ENCODE measurements at places on chromosomes 16 and 17. TPM values are rescaled to one million over a fixed set of nuclear protein-coding genes. Genes with fewer than 3 reads are reported as not detected.

Gene TBX21
- polyA plus RNA-seq = 0.36 TPM

Gene CORO6
- 21.4 TPM for polyA plus RNA-seq

Gene PYDC1
- polyA plus RNA-seq = 0.86 TPM

Gene TP53TG3
- polyA plus RNA-seq = not detected

Gene CRYM
- polyA plus RNA-seq = 4.0 TPM

Gene CLEC18B
- 6.9 TPM for polyA plus RNA-seq

Gene CDK5R1
- 129 TPM for polyA plus RNA-seq

Gene REXO5
- 11.5 TPM for polyA plus RNA-seq

Gene IFT20
- polyA plus RNA-seq = 84.1 TPM

Gene FBXW10B
- polyA plus RNA-seq = 1.8 TPM

Gene TNFSF13
- polyA plus RNA-seq = 4.2 TPM

Gene VWA3A
- 22.5 TPM for polyA plus RNA-seq

Gene KCNH6
- polyA plus RNA-seq = 1.7 TPM

Gene UBE2I
- 118 TPM for polyA plus RNA-seq

Gene SLC5A10
- 0.51 TPM for polyA plus RNA-seq

Gene RNF43
- polyA plus RNA-seq = 2.6 TPM

Data from spinal cord (tissue), 10 donors.